Activated T-cell treated with anti-CD3 and anti-CD28 coated beads, Interleukin-2, amount 50 U/mL, for 48 hours (primary cell): ENCODE measurements at places on chromosomes 11 and 22.

- DNase-seq, result no peak
These were observed 133.0 kb downstream of the OPCML start for GRCh38 chr11:133399294-133399693.

DNA sequence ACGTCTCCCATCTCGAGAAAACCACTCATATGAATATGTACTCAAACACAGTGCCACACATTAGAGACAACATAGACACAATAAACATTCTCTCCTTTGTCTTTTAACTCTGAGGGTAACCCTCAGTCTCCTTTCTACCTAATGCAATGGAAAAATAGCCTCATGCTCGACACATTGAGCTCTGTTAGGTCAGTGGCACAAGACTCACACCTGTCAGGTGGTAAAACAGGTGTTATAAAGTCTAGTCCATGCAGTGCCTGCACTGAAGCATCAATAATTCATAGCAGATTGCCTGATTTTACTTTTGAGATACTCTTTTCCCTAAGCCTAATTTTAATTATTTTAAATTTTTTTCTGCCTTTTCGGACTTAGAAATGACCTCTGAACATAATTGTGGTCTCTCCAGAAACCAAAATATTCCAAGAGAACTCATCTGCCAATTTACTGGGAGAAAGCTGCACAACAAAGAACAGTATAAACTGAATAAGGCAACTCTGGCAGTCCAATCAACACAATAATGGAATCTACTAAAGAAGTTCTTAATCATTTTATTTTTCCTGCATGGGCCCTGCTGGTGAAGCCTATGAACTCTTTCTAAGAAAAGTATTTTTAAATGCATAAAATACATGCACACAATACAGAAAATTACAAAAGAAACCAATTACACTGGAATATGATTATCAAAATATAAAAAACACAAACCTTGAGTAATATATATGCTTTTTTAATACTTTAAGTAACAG is 9.9 kb downstream of the RDX start:
- no peak for DNase-seq

DNA sequence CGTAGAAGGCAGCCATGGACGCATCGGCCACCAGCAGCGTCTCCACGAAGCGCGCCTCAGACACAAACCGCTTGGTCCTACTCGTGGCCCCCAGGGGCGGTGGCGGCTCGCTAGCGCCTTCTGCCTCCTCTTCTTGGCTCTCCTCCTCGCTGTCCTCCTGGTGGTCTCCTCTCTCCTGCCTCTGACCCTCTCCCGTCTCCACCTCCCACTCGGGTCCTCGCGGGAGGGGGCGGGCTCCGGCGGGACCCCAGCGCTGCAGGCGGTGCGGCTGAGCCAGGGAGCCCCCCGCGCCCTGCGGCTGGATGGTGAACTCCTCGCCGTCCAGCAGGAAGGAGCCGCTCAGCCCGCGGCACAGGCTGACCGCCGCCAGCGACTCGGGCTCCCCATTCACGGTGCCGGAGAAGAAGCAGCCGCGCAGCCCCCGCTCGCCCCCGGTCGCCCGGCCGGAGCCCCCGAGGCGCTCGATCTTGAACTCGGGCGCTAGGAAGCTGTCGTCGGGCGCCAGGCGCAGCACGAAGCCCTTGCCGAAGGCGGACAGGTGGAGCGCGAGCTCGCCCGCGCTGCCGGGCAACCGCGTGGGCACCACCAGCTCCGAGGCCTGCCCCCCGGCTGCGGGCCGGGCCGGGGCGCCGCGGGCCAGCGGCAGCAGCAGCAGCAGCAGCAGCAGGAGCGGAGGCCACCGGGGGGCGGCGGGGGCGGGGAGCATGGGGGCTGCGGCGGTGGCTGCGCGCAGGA is 661 bp downstream of the ADAMTS8 start:
- DNase-seq, result no peak

DNA sequence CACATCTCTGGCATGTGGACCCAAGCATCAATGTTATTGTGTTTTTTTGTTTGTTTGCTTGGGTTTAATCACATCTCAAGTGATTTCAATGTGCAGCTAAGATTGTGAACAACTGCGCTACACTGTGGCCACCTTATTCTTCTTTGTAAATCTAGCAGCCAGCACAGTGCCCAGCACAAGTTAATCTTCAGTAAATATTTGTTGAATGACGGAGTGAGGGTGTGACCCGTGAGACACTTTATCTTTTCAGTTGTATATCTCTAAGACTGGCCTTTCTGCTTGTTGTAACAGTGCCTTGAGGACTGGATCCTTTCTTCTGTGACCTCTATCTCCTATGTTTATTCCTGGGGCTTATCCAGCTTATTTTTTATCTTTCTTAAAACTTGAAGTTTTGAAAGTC is 21.4 kb upstream of the AMOTL1 start:
- no peak for DNase-seq

- no peak for DNase-seq
These were observed 25.7 kb downstream of the KCNQ1 start for GRCh38 chr11:2470495-2470894.

- no peak for DNase-seq
These were observed 155.0 kb downstream of the ADAMTS15 start for GRCh38 chr11:130603335-130603906.

GRCh38 chr11:126061707-126062678 is 673 bp downstream of the CDON start:
- DNase-seq, result peak; percentile 51

DNA sequence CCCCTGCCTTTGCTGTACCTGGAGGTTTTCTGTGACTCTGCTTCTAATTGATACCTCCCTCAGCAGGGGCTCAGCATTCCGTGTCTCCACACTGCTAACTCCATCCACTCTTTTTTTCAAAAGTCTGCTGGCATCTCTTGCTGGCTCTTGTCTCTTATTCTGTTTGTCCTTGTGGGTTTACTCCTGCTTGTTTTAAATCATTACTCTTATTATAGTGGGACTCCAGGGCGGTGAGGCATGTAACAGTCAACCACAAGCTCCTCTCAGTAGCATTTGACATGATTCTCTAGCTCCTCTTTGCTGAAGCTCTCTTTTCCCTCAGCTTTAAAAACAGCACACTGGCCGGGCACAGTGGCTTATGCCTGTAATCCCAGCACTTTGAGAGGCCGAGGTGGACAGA is 260.2 kb upstream of the NARS2 start:
- no peak for DNase-seq

DNA sequence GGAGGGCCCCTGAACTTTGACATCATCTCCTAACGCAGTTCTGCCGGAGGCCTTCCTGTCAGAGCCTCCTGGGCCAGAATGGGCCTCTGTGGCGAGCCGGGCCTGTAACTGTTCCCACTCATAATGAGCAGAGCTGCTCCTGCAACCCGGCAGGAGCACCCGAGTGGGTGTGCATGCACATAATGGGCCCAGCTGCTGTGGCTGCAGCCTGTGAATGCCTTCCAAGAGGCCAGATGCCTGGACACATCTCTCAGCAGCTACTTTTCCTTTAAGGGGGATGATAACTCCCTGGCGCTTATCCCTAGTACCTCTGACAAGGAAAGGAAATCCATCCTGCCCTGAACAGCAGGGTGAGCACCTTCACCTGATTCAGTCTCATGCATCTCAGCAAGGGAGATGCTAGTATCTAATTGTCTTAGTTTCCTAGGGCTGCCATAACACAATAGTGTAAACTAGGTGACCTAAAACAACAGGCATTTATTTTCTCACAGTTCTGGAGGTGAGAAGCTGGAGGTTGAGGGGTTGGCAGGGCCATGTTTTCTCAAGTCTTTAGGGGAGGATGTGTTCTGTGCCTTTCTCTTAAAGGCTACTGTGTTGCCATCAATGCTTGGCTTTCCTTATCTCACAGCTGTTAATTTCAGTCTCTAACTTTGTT is 120.5 kb downstream of the TEAD1 start:
- no peak for DNase-seq

DNA sequence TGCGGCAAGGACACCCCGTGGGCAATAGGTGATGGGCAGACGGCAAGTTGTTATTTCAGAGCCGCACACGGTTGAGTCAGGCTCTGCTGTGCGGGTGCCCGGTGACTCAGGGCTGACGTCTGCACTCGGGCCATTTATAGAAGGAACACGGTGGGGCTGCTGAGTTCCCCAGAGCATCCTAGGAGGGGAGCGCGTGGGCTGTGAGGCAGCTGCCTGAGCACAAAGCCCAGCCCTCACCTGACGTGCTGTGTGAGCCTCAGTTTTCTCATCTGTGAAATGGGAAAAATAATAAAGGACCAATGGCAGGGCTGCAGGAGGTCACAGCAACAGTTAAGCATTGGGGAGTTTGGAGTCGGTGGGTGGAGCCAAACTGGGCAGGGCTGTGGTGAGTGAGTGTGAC is 11.3 kb upstream of the RHOD start:
- no peak for DNase-seq

GRCh38 chr11:125100136-125100535 is 11.3 kb downstream of the TMEM218 start:
- DNase-seq, result no peak

GRCh38 chr22:44683237-44683636 is 18.8 kb upstream of the PRR5 start:
- DNase-seq, result peak; percentile 65

GRCh38 chr11:83522911-83523310 is 236.7 kb upstream of the CCDC90B start:
- DNase-seq, result no peak

DNA sequence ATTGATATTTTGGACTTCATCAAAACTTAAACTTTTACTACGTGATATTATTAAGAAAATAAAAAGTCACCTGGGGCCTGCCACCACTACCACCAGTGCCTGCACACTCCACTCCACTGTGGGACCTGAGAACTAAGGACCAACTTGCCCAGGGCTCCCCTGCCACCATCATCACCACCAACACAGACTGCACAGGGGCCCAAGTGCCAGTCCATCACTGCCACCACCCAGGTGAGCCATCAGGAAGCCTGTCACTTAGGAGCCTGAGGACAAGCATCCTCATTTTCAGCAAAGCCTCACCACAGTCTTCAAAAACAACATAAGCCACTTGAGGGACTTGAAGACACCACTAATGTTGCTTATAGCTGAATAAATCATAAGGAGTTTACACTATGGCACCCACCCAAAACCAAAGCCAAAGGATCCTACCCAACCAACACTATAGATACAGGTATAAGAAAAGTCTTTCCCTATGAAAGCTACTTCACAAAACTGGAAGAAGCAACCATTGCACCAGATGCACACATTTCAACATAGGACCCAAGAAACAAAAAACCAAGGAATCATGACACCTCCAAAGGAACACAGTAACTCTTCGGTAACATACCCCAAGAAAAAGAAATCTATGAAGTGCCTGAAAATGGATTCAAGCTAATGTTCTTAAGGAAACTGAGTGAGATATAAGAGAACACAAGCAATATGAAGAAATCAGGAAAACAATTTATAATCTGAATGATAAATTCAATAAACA is 73.6 kb upstream of the GNAZ start:
- no peak for DNase-seq

- no peak for DNase-seq
These were observed 301.2 kb downstream of the CTTN start for GRCh38 chr11:70699294-70700221.

GRCh38 chr11:76318744-76319384 is 62.1 kb downstream of the THAP12 start:
- DNase-seq, result peak; percentile 90

- DNase-seq, result peak; percentile 74
These were observed 9.8 kb upstream of the FAM111B start for GRCh38 chr11:59097113-59097708.
